ENCODE measurements at places on chromosomes 16 and 17.

- DNase-seq: no peak
Measured at GRCh38 chr17:21132428-21132827, 5.7 kb downstream of the DHRS7B start.

GRCh38 chr17:65220732-65221131, 83.6 kb downstream of the RGS9 start:
- DNase-seq: no peak

DNA sequence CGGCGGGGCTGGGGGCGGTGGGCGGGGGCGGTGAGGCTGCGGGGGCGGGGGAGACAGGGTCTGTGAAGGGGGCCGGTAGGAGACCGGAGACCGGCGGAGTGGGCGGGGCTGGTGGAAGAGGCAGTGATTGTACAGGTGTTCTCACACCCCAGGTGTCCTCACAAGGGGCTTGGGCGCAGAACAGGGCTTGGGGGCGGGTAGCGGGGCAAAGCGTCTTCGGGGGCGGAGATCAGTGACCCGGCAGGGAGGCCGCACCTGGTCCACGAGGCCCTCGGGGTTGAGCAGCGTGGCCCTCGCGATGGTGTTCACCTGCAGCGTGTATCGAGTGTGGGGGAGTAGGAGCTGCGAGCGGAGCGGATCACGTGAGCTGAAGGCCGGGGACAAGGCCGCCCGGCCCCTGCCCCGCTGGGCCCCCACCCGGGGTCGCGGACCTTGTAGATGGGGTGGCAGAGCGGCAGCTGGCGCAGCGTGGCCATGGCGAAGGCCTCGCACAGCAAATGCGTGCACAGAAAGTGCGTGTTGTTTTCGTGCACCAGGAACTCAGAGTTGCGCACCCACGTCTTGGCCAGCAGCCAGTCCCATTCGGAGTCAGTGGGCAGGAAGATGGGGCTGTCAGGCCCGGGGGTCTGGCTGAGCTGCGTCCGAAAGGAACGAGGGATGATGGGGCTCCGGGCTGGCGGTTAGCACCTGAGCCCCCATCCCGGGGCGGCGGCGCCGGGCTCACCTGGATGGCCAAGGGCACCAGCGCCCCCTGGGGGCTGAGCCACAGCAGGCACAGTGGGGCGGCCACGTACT, 8.5 kb downstream of the ALOXE3 start:
- peak; percentile 41 for DNase-seq

- no peak for DNase-seq
Measured at GRCh38 chr17:1267471-1267943, 2.7 kb upstream of the BHLHA9 start.

DNA sequence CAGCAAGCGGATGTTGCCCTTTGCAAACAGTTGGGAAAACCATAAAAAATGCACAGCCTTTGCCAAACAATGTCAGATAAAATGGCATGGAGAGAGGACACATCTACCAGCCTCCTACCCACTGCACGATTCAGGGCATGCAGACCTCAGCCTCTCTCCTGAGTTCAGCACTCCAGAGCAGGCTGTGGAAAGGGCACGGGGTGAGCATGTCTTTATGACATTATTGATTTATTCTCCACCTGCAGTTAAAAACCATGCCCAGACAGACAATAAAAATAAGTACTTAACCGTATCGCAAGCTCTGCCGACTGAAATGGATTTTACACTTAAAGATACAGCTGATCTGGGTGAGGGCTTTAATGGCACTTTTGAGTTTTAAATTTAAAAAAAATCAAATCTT, 127.1 kb downstream of the MAF start:
- DNase-seq: no peak
